Stimulated activated CD4-positive, alpha-beta T cell treated with anti-CD3 and anti-CD28 coated beads, Interleukin-1b, Interleukin-23, amount 100 ng/mL, for 4 hours (primary cell): ENCODE measurements at places on chromosomes 12 and 14.

DNA sequence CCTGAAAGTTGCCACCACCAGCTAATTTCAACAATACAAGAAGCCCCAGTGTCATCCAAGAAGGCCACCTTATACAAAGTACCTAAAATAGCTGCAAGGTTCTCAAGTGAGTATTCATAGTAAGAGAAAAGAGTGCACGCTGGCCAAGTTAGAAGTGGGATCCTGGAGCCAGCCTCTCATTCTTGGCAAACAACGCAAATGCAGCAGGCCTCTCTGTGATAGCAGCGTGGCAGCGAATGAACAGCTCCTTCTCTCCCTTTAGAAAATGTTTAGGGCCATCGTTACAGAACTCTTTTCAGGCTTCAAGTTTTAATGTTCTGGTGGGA is 78.0 kb upstream of the IFNG-AS1 start:
- no peak for DNase-seq

DNA sequence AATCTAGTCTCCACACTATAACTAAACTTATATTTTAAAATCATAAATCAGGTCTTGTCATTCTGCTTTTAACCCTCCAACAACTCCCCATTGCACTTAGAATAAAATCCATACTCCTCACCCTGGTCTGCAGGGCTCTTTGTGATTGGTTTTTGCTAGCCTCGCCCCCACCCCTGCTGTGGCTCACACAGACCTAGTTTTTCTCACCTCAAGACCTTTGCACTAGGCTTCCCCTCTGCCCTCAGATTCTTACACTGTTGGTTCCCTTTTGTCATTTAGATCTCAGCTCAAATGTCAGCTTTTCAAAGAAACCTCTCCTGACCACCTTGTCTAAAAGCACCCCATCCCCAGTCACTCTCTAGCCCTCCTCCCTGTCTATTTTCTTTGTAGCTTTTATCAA is 10.7 kb upstream of the LHX5 start:
- DNase-seq, result no peak

DNA sequence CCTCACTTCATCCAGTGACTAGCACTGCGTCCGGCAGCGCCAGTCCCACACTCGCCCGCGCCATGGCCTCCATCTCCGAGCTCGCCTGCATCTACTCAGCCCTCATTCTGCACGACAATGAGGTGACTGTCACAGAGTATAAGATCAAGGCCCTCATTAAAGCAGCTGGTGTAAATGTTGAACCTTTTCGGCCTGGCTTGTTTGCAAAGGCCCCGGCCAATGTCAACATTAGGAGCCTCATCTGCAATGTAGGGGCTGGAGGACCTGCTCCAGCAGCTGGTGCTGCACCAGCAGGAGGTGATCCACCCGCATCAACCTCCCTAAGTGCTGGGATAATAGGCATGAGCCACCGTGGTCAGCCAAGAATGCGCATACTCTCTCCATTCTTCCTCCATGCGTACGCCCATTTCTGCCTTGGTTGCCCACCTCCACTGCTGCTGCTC is 59.9 kb downstream of the IRF2BPL start:
- no peak for DNase-seq

DNA sequence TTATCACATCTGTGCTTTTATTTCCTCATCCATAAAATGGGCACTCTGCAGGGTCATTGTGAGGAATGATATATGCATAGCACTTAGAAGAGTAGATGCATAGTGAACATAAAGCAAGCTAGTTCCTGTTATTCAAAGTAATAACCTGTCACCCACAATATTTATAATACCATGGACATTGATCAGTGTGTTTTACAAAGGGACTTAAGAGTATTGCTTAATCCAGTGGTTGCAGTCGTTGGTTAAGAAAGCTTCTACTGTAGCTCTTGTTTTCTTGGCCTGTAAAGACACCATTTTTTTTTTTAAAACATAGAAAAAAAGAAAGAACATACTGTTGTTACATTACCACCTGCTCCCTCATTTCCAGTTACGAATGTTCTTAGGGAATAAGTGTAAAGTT is 13.1 kb downstream of the METAP2 start:
- no peak for DNase-seq

DNA sequence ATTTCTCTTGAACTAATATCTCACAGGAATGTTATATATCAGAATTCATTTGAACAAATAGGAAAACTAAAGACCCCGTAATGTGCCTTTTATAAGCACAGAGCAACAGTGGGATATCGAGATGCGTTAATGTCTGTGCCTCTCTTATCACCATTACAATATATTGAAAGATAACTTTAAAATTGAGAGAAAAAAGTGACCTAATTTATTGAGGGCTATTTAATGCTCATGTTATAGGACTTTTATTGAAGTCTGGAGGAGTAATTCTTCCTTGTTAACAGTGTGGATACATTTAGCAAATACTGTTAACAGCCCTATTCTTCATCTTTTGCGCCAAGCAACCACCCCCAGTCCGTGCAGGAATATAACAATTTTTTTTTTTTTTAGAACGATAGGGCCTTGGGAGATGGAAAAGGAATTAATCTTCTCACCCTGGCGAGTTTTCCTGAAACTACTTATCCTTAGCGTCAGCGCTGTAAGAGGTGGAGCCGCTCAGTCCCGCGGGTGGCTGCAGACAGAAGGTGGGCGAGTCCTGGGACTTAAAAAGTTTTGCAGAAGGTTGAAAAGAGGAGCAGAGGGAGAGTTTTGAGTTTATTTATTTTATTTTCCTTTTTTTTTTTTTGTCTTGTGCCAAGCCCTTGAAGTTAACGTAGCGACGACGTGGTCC is 11.0 kb downstream of the FOXG1 start:
- DNase-seq, result no peak
